CD4-positive, CD25-positive, alpha-beta regulatory T cell (primary cell): ENCODE measurements at places on chromosomes 3 and 15. TPM values are rescaled to one million over a fixed set of nuclear protein-coding genes. Genes with fewer than 3 reads are reported as not detected.

- no peak overlapping the region for H3K27ac ChIP-seq
- no peaks in the 10 kb centered on the region for H3K36me3 ChIP-seq
- no peaks in the 10 kb centered on the region for H3K4me1 ChIP-seq
- no peak for DNase-seq
- H3K4me3 ChIP-seq, result no peak overlapping the region
Measured at GRCh38 chr3:21620511-21621155, 130.4 kb downstream of the ZNF385D start.

GRCh38 chr3:105878061-105878460, 9.2 kb upstream of the CBLB start:
- H3K36me3 ChIP-seq, result no peaks in the 10 kb centered on the region
- DNase-seq, result no peak
- peaks cover 17% of the 10 kb centered on the region for H3K4me1 ChIP-seq
- H3K4me3 ChIP-seq, result no peak overlapping the region
- no peaks in the 10 kb centered on the region for H3K27me3 ChIP-seq

DNA sequence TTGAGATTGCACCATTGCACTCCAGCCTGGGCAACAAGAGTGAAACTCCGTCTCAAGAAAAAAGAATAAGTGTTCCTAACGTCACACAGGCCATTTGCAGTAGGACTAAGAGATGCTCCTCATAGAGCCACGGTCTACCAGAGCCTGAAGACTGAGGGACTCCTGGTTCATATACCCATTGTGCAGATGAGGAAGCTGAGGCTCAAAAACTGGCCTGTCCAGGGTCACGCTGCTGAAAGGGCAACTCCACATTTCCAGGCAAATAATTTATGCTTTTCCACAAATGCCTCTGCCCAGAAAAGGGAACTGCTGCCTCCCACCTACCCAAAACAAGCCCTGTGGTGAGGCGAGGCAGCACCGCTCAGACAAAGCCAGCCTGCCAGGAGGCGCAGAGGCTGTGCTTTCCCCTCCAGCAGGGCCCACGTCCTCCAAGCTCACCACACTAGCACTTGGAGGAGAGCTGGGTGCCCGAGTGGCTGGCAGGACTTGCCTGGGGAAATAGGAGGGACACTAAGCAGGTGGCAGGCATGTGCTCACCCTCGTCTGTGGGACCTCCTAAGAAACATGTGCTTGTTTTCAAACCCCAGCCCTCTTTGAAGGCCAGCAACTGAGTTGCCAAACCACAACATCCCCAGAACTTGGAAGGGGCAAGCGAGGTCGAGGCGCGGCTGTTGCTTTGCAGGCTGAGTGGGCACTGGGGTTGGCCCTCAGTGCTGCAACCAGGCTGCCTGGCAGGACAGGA, 195.6 kb downstream of the XXYLT1 start:
- no peaks in the 10 kb centered on the region for H3K27me3 ChIP-seq
- no peak overlapping the region for H3K4me3 ChIP-seq
- H3K36me3 ChIP-seq, result no peaks in the 10 kb centered on the region
- H3K27ac ChIP-seq, result no peak overlapping the region

- H3K4me3 ChIP-seq, result peak overlapping the region; percentile 77
- no peak for DNase-seq
- no peaks in the 10 kb centered on the region for H3K27me3 ChIP-seq
- H3K36me3 ChIP-seq, result no peaks in the 10 kb centered on the region
Measured at GRCh38 chr3:114327665-114328064, 33.8 kb downstream of the TIGIT start.

DNA sequence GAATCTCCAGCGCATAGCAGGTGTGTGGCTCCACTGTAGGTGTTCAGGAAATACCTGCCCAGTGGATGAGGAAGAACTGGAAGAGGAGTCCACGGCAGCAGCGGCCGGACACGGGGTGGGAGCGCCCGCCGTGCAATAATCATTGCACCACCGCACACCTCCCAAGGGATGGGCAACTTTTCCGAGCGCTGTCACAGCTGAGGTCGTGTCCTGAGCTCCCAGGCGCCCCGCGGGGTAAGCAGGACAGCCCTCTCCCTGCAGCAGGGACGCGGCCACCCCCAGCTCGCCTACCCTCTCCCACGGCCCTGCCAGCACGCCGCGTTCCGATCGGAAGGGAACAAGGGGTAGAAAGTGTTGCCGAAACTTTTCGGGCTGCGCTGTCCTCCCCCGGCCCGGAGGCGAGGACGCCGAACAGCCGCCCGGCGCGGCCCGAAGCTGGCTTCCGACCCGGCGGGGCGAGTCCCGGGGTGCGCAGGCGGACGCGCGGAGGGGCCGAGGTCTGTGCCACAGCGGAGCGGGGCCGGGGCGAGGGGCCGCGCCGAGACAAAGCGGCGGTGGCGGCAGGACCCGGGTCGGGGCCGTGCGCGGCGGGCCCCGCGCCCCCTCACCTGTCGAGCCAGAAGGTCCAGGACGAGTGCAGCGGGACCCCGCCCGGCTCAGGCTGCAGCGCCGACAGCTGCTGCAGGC, 475 bp downstream of the EIF4E3 start:
- H3K4me1 ChIP-seq, result peaks cover 74% of the 10 kb centered on the region
- peak overlapping the region; percentile 97 for H3K4me3 ChIP-seq
- H3K36me3 ChIP-seq, result no peaks in the 10 kb centered on the region
- peak overlapping the region; percentile 84 for H3K27ac ChIP-seq

Gene CILP
- total RNA-seq, result 0.52 TPM

Gene GRAMD1C
- total RNA-seq, result 1.8 TPM

Gene DCLK3
- not detected for total RNA-seq
